ENCODE measurements at places on chromosomes 13 and 19.

GRCh38 chr19:670609-671075 is 5.5 kb upstream of the FSTL3 start:
- DNase-seq: peak; percentile 30

- no peak for DNase-seq
These were observed 59.8 kb downstream of the RUBCNL start for GRCh38 chr13:46327246-46327645.

DNA sequence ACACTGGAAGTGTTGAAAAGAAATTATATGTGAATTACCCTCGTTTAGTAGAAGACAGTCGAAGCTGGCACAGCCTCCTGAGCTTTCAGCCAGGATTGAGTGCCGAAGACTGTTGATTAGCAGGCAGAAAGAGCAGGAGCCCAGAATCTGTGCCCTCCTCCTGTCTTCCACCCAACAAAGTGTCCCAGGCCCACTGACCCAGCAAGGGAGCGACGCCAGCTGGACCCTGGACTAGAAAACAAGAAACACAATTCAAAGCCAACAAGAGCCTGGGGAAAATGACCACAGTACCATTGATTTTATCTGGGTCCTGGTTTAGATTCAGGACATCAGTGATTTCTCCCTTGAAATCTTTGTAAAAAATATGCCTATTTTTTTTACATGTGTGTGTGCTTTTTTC is 120.7 kb downstream of the RXFP2 start:
- no peak for DNase-seq

DNA sequence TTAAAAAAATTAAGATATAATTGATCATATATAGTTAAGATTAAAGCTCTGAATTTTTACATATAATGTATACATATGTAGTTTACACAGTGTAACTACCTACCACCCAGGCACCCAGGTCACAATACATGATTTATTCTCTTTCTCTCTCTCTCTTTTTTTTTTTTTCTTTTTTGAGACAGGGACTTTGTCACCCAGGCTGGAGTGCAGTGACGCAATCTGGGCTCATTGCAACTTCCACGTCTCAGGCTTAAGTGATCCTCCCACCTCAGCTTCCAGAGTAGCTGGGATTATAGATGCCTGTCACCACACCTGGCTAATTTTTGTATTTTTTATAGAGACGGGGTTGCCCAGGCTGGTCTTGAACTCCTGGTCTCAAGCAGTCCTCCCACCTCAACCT is 18.8 kb upstream of the CLASRP start:
- DNase-seq: no peak

GRCh38 chr19:39413272-39413910 is 922 bp downstream of the PLEKHG2 start:
- DNase-seq: no peak

DNA sequence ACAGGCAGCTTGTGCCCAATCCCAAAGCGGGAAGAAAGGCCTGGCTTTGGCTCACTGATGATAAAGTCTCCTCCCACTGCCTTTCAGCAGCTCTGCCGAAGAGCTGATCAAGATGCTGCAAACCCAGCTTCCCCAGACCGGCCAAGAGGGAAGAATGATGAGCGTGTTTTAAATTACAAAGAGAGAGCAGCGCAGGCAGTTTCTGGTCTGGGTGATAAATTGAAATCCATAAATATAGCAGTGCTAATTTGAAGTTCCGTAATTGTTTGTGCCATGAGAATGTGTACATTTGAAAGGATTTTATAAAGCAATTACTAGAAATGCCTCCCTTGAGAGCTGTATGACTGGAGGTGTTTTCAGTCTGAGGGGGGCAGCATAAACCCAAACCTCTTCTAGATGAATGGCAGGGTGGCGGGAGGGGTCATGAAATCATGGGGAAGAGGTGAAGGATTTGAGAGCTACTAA is 171.8 kb downstream of the STK24 start:
- peak; percentile 9 for DNase-seq

GRCh38 chr13:31074756-31075155 is 86.9 kb downstream of the HSPH1 start:
- DNase-seq: no peak

DNA sequence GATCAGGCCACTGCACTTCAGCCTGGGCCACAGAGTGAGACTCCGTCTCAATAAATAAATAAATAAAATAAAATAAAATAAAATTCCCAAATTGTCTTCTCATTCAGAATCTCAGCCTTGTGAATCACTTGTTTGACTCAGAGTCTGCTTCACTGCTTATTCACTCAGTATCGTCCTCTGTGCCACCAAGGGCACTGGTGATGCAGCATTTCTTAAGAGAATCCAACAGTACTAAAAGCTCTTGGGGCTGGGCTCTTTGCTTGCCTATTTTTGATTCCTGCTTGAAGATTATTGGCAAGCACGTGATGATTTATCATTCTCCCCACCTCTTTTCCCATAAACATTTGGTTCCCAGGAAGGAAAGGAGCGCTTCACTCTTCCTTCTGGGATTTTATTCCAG is 54.8 kb upstream of the HMGB1 start:
- no peak for DNase-seq

GRCh38 chr19:47436712-47437401 is 17.5 kb upstream of the MEIS3 start:
- peak; percentile 75 for DNase-seq

- no peak for DNase-seq
These were observed 41.4 kb upstream of the SLC10A2 start for GRCh38 chr13:103107580-103107979.

DNA sequence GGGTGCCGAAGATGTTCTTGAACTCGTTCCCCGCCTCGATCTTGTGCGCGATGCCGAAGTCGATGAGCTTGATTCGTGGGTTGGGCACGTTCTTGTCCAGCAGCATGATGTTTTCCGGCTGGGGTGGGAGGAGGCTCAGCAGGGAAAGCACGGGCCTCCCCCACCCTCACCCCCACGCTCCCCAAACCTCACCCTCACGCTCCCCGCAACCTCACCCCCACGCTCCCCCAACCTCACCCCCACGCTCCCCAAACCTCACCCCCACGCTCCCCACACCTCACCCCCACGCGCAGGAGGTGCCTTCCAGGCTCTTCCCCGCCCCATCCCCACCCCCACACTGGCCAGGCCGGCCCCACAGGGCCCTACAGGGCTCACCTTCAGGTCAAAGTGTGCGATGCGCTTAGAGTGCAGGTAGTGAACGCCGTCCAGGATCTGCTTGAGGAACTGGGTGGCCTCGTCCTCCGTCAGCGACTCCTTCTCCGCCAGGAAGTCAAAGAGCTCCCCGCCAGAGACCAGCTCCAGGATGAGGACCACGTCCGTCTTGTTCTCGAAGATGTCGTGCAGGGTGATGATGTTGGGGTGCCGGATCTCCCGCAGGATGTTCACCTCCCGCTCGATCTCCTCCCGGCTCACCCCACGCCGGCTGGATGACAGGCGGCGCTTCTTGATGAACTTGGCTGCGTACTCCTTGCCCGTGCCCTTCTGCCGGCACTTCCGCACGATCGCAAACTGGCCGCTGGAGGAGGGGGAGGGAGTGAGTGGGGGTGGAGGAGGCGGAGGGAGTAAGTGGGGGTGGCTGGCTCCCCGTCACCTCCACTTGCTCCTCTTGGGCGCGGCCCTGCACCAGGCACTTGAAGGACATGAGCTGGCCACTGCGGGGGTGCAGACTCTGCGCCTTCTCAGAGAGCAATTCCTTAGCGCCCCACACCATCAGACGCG is 6.4 kb downstream of the DAPK3 start:
- no peak for DNase-seq

- DNase-seq: no peak
These were observed 32.0 kb downstream of the ZNRF4 start for GRCh38 chr19:5487222-5487621.

- no peak for DNase-seq
These were observed 158.2 kb downstream of the HS6ST3 start for GRCh38 chr13:96248103-96248502.

DNA sequence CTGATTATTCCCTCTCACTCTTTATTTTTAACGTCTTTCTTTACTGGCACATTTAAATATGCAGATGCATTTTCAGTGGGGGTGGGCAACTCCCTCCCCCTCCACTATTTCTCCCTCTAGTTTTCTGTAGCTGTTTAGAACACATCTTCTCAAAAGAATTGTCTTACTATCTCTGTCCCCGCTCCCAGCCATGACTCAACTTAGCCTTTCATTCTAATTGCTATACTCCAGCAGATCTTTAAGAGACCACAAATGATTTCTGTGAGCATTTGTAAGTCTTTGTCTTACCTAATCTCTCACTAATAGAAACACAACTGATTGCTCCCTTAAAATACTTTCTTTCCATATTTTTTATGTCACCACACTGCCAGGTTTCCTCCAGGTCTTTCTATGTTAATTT is 350.9 kb downstream of the SPRY2 start:
- DNase-seq: no peak

DNA sequence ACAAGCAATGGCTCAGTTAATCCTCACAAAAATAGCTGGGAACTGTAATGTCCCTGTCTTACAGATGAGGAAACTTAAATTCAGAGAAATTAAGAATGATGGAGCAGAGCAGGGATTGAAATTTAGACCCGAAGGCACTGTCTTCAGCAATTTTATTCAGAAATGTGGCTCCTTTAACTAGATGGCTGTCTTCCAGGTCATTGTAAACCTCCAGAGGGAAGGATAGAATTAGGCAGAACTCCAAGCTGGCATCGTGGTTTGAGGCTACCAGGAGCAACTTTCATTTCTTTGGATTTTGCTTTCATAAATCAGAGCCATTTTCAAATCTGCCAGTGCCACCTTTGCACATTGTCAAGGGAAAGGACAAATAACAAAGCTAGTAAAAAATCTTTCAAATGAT is 339.0 kb downstream of the DCT start:
- no peak for DNase-seq

DNA sequence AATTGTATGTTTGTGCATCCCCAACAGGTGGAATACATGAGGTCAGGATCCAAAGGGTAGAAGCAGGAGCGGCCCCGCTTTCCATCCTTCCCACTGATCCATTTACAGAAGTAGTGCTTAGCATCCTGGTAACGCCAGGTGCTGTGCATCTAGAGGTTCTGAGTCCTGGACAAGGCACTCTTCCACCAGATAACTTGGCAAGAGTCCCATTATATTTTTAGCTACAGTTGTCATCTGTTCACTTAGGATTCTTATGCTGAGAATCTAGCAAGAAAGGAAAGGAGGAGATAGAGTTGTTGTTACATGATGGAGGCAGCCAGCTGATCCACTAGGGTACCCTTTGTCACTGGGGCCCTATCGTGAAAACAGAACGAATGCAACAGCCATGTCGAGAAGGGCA is 389.5 kb upstream of the ZNF507 start:
- DNase-seq: no peak

DNA sequence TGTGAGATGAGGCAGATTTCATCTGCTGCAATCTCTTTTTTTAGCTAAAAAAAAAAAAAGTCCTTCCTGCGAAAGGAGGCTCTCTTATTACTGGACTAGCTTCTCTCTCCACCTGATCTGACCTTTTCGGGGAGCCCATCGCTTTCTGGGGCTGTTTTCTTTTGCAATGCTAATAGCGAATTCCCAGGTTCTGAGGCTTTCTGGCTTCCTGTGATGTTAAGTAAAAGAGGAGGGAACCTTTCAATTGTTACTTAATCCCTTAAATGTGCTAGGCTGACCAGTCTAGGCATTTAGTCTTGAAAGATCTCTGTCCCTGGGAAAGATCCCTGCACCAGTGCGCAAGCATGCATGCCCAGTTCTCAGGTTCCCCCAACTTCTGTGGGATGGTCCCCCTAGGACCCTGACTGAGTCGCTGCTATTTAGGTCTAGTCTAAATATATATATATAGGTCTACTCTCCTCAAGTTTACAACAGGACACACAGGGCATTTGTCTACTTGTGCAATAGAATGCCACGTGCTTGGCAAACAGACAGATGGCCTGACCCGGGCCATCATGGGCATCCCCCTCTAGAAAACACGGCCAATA is 224.7 kb downstream of the ZNF536 start:
- no peak for DNase-seq

DNA sequence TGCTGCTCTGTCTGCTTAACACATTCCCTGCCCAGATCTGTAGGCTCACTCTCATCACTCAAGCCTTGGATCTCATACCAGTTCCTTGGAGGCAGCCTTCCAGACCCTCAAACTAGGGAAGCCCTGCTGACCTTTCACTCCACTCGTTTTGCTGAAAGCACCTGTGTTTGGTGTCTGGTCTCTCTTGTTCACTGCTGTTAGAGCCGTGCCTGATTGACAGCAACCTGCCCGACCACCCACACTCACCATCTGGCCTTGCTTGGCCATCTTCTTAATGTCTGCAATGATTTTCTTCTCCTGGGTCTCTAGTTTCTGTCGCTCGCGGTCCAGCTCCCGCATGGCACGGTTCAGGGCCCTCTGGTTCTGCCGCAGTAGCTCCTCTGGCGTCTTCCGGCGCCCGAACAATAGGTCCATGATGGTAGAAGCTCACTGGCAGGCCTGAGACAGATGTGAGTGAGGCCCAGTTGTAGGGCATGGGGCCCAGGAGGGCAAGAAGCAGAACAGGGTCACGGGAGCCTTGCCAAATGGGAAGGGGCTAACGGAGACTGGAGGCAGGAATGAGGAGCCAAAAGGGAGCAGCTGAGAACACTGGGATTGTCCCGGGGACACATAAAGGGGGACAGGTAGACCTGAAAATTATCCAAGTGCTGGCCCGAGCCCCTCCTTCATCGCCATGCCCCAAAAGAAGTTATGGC is 959 bp downstream of the CHMP2A start:
- DNase-seq: no peak

- DNase-seq: no peak
These were observed 5.2 kb upstream of the KBTBD7 start for GRCh38 chr13:41199526-41199925.

DNA sequence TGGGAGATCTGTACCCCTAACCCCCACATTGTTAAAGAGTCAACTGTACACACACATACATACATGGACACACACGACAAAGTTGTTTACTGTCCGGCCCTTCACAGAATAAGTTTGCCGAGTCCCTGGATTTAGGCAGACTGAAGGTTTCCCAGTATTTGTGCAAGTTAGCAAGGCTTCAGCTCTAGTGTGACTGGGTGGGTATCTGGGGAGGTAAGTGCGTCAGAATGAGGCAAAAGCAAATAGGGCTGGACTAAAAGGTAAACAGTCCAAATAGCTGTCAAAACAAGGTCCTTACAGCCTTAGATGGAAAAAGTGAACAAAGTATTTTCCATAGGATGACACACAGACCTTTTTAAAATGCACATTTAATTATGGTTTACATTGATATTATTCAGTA is 228.4 kb upstream of the UFM1 start:
- DNase-seq: no peak

DNA sequence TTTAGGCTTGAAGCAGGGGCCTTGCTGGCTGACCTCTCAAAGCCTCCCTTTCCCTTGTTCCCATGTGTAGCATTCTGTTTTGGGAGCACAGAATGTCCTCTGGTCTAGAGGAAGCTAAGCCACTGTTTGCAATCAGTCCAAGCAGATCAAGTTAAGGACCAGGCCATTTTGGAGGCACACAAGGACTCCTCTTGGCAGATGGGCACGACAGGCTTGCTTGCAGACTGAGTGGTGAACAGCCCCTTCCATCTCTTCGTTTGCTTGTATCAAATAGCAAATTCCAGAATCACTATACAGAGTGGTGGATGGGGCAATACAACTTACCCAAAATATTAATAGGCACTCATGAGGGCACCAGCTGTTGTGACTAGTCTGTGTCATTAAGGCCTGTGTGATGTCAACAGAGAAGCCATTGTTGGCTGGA is 215.5 kb upstream of the SERP2 start:
- DNase-seq: no peak
